ENCODE measurements at places on chromosomes 3 and 15.

GRCh38 chr15:53034767-53035245 is 244.7 kb upstream of the ONECUT1 start:
- DNase-seq: no peak

DNA sequence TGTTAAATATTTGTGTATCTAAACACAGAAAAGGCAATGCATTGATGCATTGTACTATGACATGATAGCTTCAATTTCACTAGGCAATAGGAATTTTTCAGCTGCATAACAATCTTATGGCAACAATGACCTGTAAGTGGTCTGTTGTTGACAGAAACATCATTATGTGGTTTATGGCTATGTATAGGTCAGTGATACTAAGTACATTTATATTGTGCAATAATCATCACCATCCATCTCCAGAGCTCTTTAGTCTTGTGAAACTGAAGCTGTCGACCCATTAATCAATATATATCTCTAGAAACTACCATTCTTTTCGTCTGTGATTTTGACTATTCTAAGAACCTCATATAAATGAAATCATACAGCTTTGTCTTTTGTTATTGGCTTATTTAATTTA is 200.1 kb upstream of the ZNF717 start:
- DNase-seq: no peak

DNA sequence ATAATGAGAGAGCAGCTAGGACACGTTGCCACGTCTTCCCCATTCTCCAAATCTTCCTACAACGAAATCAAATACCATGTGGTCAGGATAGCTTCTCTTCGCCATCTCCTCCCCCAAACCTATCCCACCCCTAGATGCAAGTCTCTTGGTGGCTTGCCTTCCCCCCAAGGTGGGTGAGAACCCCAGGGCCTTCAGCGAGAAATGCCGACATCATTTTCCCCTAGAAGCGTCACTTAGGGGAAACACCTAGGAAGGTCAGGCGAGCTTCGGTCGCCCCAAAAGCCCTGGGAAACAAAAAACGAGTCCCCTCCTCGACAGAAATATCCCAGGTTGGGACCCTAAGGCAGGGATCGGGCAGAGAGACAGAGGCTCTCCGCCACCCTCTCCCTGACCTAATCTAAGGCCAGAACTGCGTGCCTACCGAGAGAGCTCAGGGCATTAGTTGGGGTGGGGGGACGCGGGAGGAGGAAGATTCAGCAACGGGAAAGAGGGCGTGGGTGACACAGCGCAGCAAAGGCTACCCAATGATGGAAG is 502 bp downstream of the DPH3 start:
- DNase-seq: no peak

DNA sequence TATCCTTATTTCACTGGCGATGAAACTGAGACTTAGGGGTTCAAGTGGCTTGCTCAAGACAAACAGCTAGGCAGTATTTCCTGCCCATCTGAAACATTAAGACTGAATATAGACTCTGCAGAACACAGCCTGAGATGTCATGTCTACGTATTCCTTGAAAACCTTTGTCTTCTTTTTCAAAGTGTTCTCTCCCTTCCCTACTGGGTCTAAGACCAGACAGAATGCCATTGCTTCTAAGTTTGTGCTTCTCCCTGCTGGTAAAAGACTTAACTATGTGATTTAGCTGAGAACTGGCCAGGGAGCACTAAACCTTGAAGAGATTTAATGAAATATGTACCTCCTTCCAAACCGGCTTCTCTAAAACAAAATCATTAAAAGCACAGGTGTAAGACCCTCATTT is 9.9 kb downstream of the BCL6 start:
- no peak for DNase-seq

DNA sequence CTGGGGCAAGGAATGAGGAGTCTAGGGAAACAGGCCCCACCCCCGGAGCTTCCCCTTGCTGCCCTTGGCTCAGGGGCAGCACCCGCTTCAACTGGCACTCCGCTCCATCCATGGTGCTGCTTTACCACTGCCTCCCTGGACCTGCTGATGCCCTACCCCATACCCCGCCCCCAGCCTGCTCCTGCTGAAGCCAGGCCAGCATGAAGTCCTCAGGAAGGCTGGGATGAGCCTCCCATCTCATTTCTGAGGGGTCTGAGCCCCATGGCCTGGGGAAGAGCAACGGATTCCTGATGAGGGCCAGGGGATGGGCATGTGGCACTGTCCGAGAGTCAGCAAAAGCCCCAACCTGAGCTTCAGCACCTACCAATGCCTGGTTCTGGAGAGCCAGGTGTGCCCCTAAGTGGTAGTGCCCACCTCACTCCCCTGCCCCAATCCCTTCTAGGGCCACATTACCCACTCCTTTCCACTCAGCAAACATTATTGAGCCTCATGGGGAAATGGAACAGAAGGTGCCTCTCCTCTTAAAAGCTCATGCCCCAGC is 21.0 kb downstream of the SEC61A1 start:
- DNase-seq: no peak

DNA sequence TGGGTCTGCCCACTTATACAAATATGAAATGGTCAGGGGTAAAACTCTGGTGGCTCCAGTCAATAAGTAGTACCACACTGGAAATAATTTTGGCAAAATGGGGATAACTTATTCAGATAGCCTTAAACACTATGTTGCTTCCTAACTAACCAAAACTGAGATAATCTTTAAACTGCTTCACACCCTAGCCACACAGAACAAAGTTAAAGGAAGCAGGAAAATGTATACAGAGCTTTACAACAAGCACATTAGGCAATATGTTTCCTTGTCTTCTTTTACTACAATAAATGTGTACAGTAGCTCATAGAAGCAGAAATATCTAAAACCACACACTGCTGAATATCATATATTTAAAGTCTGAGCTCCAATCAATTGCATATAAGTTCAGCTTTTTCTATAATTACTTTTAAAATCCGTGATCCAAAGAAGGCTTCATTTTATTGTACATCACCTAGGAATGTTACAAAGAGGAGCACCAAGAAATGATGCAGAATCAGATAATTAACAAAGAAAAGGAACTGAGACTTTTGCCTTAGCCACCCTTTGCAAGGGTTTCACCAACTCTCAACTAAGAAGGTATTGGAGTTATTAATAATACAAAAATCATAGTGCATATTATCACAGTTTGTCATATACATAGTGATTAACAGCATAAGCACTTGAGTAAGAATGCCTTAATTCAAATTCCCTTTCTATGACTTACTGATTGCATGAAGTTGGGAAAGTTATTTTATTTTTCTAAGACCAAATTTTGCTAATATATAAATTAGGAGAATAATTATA is 9.2 kb upstream of the SSR3 start:
- DNase-seq: no peak

DNA sequence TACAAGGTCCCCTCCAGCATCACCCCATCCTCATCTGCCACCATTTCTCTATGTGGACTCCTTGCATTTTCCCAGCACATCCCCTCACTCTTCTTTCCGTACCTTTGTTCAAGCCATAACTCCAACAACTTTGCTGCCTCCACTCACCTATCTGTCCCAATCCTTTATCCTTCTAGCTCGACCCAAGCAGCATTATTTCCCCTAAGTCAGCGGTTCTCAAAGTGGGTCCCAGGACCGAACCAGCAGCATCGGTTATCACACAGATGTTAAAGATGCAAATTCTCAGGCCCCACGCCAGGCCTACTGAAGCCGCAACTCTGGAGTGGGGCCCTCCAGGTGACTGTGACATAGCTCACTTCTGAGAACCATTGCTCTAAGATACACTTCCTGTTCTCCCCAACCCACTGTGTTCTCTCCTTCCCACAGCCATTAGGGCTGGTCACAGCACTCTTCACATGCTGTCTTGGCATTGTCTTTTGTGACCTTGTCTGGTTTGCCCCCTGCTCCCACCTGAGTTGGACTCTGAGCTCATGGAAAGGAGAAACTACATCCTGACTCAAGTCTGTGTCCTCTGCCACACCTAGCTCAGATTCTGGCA is 56.2 kb downstream of the AAGAB start:
- no peak for DNase-seq

DNA sequence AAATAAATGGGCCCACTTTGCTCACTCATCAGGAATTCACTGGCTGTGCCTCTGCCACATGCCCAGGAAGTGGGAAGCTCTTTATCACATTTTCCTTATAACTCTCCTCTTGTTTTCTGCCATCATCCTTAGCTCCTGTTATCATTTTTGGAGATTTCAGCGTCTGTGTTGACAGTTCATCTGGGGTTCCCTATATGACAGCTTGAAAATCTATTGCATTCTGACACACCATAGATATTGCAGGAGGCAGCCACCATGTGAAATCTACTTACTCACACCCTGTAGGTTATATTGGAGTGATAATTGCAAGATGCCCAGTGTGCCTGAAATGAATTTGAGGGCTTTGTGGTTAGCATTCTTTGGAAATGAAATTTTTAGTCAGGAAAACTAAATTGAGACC is 132.9 kb downstream of the RYR3 start:
- no peak for DNase-seq

DNA sequence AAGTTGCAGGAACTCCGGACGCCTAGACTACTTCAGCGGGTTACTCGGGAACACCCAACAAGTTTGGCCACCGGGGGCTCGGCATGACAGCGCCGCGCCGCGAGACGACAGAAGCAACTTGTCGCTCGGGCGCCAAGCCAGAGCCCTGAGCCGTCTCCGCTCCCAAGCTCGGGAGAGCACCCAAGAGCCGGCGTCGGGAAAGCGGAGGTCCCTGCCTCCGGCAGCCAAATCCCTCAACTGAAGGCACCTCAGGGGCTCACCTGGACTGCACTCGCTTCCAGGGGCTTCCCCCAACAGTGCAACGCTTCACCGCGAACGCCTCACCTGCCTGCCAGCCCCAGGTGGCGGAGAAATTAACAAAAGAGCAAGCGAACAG is 640 bp downstream of the MB21D2 start:
- no peak for DNase-seq

DNA sequence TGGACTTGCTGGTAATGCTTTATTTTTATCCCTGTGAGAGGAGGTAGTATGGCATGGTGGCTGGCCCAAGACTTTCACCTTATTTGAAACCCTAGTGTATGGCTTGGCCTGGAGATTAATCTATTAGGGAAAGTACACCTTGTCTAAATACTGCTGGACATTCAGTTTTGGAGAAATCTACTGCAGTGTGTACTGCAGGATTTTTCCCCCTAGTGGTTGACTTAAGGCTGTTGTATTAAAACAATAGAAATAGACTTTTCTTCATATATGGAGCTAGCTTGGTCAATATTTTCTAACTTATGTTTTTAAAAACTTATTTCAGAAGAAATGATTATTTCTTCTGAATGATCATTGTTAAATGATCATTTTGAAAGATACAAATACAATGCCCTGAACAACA is 13.9 kb upstream of the SLITRK3 start:
- no peak for DNase-seq

DNA sequence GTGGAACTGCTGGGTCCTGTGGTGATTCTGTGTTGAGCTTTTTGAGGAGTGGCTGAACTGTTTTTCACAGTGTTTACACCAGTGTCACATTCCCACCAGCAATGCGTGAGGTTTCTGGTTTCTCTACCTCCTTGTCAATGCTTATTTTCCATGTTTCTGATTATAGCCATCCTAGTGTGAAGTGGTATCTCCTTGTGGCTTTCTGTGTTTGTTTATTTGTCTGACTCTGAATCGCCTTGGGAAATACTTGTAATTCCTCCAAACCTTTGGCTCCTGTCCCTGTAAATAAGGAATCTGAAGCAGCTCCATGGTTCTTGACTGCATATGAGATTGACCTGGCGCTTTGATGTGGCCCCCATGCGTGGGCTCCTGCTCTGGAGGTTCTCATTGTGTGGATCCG is 20.6 kb downstream of the FAN1 start:
- DNase-seq: no peak

- no peak for DNase-seq
Observed at GRCh38 chr3:170179432-170179831, 2.1 kb downstream of the PHC3 start.

- DNase-seq: no peak
Observed at GRCh38 chr15:62212741-62213140, 47.7 kb upstream of the C2CD4B start.

- no peak for DNase-seq
Observed at GRCh38 chr15:95598251-95598855, 732.1 kb upstream of the NR2F2 start.

- no peak for DNase-seq
Observed at GRCh38 chr3:39232859-39233258, 40.5 kb upstream of the XIRP1 start.

- no peak for DNase-seq
Observed at GRCh38 chr3:22474706-22475445, 723.9 kb upstream of the ZNF385D start.

DNA sequence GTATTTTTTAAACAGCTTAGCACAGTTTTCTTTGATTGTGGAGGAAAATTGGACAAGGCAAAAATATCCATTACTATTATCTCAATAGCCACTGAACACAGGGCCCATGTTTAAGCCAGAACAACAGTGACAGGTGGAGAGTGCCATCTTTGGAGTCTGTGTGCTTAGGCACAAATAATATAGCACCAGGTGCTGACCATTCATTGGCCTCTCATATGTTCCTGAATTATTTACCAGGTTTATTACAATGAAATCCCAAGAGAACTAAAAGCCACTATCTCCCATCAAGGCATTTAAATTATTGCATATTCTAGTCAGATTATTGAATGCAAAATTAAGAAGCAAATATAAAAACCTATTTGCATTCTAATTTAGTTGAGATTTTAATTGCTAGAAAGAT is 39.6 kb downstream of the GPR156 start:
- DNase-seq: no peak

- no peak for DNase-seq
Observed at GRCh38 chr3:188571531-188572095, 417.7 kb downstream of the LPP start.

- no peak for DNase-seq
Observed at GRCh38 chr3:14142567-14143270, 17.9 kb downstream of the TMEM43 start.

DNA sequence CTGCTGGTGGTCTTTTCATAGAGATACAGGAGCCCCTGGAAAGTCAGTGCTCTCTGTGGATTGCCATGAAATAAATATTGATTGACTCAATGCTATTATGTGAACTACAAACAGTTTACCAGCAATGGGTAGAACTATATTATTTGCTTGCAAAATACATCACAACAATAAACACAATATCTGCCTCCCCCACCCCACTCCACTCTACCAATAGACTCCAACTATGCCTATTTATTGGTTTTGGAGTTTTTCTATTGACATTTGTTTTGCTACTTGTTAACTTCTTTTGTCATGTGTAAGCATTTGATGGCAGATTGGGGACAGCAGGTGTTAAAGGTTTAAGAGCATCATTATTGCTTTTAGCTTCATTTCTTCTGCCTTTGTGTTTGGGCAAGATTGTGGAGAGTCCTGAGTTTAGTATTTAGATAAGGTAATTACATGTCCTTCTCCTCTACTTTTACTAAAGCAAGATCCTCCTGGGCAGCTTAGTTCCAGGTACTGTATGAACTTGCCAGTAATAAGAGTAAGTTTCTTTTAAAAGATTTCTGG is 8.3 kb downstream of the FNDC3B start:
- DNase-seq: no peak
